ENCODE measurements at places on chromosomes 4 and X. TPM values are rescaled to one million over a fixed set of nuclear protein-coding genes. Genes with fewer than 3 reads are reported as not detected.
A peak's percentile ranks its signal among the peaks of the same experiment; 100 is the strongest.

The RPS6KA6 gene
- total RNA-seq: not detected

GRCh38 chr4:81745050-81745449, 273.3 kb upstream of the RASGEF1B start:
- no peak for DNase-seq

DNA sequence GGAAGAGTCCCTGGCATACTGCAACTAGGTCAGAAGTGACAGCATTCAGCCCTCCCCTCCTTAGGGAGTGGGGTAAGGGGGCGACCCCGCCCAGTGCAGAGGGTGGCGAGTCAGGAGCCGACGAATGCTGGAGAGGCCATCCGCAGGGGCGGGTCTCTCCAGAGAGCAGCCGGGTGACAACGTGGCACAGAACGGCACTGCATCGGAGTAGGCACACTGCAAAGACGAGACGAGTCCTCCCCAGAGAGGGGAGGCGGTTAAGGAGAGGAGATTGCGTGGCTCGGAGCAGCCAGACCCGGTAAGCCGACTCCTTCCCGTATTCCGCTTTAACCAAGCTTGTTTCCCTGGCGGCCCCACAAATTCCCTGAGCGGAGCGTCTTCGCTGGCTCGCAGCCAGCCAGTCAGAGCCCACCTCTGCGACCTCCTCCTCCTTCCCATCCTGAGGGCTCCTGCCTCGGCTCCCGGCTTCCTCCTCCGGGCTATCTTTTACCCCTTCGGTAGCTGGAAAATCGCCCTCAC, 54.9 kb downstream of the LINC00632 start:
- peak; percentile 24 for DNase-seq

DNA sequence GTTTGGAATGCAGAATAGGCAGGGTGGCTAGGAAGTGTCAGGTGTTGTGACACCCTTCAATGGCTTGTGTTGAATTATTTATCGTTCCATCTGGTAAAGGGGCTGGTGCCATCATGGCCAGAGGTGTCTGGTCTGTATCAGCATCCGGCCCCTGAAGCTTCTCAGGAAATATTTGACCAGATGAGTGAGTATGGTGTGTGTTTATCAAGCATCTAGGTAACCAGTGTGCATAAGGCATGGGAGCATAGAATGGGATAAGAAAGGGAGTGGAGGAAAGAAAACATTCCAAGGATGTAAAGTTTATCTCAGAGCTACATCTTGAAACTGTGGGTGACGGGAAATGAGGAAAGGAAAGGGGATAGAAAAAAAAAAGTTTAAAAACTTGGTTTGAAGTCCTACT, 109.4 kb downstream of the KLHL4 start:
- no peak for DNase-seq

DNA sequence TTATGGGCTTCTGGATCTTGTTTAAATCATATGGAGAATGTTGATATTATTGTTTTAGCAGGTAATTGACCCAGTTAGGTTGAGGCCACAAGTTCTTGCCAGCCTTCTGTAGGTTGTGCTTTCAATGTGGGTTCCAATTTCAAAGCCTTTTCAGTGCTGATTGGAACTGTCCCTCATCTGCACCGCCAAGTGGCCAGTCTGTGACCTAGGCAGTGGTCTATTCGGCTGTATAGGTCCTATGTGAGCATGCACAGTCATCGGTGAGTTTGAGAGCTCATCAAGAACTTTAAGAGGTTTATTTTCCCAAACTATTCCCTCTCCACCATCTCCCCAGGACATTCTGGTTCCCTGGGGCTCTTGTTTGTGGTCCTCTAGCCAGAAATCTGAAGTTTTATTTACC, 35.7 kb downstream of the DDX53 start:
- DNase-seq: no peak

Measured in activated CD4-positive, alpha-beta memory T cell treated with anti-CD3 and anti-CD28 coated beads, Interleukin-2, amount 10 ng/mL, durations not matched to agents 7 days and 5 days (primary cell).